ENCODE measurements at places on chromosomes 4 and X. TPM values are rescaled to one million over a fixed set of nuclear protein-coding genes. Genes with fewer than 3 reads are reported as not detected.

CENPVL2 gene
- not detected for total RNA-seq

CSAG3 gene
- total RNA-seq, result not detected

FGFBP2 gene
- total RNA-seq, result not detected

PDGFC gene
- total RNA-seq, result 39.4 TPM

GLRA2 gene
- not detected for total RNA-seq

Data from bronchial smooth muscle cell (primary cell).